ENCODE measurements at places on chromosomes 1 and 21. TPM values are rescaled to one million over a fixed set of nuclear protein-coding genes. Genes with fewer than 3 reads are reported as not detected.

Gene CD34
- total RNA-seq: 16.9 TPM

DNA sequence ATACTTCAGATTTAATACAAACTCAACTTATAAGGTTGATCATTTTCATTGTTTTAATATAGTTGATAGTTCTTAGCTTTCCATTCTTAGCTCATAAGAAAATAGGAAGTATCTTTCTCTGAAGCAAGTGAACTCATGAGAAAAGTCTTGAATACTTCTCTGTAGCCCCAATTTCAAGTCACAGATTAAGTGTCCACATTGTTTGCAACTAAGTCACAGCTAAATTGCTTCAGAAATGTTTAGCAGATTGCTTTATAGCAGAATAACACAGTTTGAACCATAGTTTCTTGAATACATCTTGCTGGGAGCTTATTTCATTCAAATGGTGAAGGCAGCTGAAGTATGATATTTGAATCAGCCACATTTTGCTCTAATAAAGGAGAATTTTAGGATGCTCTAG lies 10.6 kb upstream of the PKN2 start:
- DNase-seq: no peak

- no peak for DNase-seq
Observed at GRCh38 chr1:204670152-204670927, 15.2 kb downstream of the LRRN2 start.

DNA sequence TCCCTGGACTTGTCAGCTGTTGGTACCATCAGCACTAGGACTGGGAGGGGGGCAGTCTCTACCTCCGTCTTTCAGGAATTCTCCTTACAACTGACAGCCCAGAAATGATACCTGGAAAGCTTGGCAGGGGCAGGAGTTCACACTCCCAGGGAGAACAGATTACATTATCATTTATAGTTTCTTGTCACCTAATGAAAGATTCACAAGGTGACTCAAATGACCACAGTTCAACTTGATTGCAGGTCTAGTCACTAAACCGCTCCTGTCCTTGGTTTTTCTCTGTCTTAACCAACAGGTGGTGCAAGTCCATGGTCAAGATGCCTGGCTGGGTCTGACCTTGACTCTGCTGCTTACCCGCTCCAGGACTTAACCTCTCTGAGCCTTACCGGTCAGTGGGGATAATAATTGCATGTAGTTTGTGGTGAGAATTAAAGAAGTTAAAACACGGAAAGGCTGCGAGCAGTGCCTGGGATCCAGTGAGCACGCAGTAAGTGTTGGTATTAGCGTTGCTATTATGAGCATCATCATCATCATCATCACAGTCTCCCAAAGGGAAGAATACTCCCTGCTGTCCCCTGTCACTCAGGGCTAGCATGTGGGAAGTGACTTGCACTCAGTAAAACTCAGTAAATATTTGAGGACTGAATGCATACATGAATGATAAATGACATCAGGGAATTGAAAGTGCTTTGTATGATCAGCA lies 125.3 kb upstream of the CD34 start:
- DNase-seq: no peak

- no peak for DNase-seq
Observed at GRCh38 chr1:179807291-179807690, 64.2 kb downstream of the FAM163A start.

- DNase-seq: no peak
Observed at GRCh38 chr1:160744852-160745520, 5.9 kb downstream of the SLAMF7 start.

DNA sequence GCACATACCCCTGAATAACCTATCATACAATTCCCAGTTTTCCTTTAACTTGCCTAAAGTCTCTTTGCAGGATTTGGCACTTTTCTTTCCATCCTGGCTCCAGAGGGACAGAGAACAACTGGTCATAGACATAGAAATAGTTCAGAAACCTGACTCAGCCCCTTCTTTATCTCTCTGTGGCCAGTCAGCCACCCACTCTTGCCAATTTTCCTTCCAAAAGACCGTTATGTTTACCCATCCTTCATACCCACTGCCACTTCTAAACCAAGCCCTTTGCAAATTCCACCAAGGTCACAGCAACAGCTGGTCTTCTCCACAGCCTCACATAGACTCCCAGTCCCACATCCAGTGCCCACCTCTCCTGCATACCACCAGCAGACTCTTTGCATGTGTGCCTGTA lies 127.2 kb upstream of the FGGY start:
- DNase-seq: no peak

DNA sequence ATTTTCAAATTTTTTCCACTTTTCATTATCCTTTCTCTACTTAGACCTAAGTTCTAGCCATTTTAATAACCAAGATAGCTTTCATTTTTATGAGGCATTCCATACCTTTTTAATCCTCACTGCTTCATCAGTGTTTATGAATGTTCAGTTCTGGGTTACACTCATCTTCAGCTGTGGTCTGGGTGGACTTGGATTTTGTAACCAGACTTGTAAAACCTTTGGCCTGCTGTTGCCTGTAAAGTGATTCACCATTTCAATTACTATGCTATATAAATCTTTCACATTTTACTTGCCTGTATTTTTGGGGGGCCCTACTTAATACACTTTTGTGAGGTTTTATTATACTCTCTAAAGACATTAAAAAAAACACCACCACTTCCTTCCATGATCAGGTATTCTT lies 46.2 kb downstream of the USP25 start:
- no peak for DNase-seq

Data from pulmonary artery endothelial cell (primary cell).